ENCODE measurements at places on chromosomes 7 and 10.

DNA sequence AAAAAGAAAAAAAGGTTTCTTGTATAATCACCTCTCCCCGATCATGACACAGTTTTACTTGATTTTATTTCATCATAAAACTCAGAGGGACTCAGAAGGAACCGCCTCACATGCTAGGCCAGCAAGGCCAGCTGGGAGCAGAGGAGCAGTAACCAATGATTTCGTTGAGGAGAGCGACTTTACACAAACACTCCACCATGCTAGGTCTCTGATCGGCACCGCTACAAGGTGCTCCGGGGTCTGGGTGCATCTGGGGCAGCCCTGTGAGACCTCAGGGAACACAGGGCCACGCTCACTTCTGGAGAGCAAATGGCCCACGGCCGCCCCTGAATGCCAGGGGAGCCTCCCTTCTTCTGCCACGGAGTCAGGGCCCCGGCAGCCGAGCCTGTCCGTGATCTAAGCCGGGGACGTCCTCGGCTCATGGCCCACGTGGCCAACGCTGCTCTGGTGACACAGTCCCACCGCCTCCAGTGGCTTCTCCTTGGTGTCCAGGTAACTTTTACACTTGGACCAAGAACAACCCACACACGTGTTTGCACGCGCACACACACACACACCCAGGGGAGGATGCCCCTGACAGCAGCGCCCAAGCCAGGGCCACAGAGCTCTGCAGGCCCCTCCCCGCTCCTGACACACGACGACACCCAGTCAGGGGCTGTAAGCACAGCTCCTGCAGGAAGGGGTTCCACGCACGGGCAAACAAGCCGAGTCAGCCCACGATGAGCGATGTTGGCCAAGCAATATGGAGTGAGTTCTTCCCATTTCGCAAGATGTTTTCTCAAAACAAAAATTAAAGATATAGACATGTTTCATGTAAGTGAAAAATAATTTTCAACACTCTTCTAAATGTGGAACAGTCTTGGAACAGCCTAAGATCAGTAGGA, 332.3 kb downstream of the DNAJB6 start:
- no peak for DNase-seq

GRCh38 chr10:89644967-89645741, at the start of gene PANK1:
PANK1 (minus strand) TSS chr10:89645242; CDS start chr10:89644891, 351 bp downstream.
- peak; percentile 48 for DNase-seq

DNA sequence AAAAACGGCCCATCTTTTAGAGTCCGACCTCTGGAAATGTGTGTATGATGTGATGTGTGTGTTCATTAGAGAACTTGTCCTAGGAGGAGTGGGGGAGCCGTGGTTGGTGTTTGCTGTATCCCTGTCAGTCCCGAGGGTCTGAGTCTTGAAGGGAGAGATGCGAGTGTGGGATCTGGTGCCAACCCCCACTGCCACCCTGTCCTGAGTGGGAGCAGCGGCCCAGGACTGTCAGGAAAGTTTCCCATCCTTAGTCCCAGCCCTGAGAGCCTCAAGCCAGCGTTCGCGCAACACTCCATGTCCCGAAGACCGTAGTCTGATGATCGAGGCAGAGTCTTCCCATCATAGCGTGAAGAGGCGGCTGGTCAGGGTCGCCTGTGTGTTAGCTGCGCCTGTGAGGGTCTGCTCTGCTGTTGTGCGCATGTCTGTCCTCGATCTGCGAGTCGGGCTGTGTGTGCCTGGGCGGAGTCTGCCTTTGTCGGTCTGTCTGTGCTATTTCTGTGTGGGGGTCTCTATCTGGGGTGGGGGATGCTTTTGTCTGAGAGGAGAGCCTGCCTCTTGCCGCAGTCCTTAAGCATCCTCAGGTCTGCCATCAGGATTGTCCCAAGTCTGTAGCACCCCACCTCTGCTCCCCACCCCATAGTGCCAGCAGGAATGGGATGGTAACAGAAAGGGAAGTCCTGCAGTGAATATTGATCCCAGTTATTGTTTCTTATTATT, 514 bp upstream of the CHAT start:
- DNase-seq = no peak

DNA sequence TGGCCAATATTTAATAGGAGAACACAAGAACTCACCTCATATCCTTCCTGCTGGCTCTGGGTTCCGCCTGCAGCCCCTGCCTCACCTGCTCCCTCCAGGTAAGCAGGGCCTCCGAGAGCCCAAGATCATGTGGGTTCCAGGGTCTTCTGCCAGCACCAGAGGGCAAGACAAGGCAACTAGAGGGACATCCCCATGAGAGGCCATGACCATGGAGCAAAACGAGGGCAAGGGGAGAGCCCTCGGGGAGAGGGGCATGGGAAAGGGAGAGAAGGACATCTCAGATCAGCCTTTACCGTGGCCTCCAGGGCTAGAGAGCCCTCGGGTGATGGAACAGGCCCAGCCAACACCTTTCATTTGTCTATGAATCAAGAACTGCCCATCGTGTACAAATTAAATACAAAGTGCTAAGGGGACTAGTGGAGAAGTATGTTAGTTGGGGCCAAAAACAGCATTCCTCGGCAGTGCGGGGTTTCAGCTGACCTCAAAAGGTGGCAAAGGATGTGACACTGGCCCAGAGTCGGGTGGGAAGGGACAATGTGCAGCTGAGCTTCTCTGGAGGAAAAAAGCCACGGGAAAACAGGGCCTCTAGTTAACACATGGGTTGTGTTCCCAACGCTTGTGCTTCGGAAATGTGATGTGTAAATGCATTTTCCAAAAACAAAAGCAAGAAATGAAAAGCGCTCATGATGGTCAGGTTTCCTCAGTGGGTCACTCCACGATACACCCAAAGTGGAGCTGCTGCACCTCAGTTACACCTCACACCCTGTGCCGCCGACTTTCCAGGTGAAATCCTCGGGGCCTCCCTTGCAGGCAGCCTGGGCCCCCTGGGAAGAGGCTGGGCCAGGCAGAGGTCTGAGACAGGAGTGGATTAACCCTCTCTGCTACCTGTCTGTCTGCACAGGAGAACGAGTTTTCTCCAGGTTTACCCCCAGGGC, 2.0 kb downstream of the AOC1 start:
- no peak for DNase-seq

- DNase-seq = no peak
Measured at GRCh38 chr7:42693722-42694121, 218.1 kb downstream of the C7orf25 start.

DNA sequence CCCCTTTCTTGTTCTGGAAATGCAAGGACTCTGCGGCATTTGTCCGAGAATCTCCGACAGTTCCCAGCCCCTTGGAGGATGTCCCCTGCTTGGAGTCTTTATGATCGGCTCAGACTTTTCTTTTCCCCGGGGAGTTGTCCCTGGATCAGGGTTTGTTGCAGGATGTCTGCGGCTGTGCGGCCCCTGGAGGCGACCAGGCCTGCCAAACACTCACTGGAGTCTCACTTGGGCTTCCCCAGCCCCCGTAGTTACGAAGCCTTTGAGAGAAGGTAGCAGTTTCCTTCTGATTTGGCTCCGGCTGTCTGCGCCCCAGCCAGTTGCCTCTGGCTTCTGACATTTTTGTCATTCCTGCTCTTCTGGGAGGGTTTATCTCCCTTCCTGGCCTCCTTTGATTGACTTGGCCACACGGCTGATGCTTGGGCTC, 16.1 kb downstream of the COL26A1 start:
- no peak for DNase-seq

DNA sequence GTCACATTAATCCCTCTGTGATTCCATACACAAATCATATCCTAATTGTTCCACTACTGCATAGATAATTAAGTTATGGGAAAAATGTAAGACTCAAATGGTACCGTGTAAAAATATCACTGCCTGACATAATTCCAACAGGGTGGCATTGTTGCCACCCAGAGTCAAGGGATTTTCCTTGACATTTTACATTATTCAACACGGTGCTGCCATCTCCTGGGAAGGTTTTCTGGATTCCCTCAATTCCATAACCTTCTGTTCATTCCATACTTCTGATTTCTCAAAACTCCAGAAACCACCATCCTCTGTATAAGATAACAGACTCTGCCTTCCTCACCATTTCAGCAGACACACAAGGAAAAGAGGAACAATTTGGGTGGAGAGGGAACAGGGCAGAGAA, 495.9 kb downstream of the XPNPEP1 start:
- no peak for DNase-seq

GRCh38 chr7:105680505-105681187, 99.4 kb upstream of the EFCAB10 start:
- DNase-seq = no peak

- DNase-seq = no peak
Measured at GRCh38 chr10:101902820-101903145, 59.2 kb upstream of the KCNIP2 start.

GRCh38 chr7:107972941-107973376, 30.0 kb downstream of the LAMB1 start:
- no peak for DNase-seq

DNA sequence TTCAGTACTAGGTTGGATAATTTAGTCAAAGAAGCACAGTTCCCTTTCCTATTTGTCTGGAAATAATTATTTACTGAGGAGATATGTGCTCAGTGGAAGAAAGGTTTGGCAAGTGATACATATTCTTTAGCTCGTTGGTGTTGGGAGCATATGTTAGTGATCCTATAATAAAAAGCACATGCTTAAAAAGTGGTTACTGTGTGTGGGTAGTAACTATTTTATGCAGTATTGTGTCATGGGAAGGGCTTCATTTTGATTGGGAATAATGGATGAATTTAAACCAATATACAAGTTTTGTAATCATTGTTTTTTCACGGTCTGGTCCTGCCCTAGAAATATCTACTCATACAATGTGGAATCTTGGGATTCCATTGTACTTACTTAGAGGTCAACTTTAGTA, 188.7 kb upstream of the PPP1R3A start:
- DNase-seq = no peak

- no peak for DNase-seq
Measured at GRCh38 chr10:71520042-71520441, 123.3 kb downstream of the CDH23 start.

DNA sequence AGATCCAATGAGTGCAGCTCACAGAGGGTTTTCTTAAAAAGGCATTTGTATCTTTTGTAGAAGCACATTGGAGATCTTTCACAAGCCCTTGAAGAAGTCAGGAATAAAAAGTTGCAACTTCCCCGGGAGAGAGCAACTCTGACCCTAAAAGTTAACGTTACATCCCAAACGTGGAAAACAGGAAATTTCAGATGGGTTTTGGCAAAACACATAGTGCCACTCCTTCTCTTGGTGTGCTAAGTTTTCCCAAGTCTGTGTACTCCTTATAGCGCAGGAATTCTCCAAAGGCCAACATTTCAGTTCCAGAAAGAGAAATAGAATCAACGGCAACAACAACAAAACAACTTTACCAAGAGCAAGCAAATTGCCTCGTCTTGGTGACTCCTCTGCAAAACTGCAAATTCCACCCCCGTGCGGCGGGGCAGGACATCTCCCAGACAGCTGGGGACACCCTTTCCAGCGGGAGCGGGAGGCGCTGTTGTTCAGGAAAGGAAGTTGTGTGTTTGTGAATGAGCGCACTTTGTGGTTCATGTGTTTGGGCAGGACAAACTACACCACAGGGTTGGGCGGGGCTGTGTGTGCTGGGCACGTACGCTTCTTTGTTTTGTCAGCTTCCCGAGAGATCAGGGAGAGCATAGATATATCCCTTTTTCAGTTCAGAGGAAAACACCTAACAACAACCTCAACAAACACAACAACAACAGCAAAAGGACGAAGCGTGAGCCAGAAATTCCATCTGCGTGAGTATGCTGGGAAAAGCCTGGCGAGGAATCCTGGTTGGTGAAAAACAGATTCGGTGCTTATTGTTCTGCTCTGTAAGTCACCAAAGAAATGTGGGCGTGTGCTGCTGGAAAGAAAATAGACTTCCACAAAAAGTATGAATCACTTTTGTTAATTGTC, 294.7 kb upstream of the PITRM1 start:
- no peak for DNase-seq

DNA sequence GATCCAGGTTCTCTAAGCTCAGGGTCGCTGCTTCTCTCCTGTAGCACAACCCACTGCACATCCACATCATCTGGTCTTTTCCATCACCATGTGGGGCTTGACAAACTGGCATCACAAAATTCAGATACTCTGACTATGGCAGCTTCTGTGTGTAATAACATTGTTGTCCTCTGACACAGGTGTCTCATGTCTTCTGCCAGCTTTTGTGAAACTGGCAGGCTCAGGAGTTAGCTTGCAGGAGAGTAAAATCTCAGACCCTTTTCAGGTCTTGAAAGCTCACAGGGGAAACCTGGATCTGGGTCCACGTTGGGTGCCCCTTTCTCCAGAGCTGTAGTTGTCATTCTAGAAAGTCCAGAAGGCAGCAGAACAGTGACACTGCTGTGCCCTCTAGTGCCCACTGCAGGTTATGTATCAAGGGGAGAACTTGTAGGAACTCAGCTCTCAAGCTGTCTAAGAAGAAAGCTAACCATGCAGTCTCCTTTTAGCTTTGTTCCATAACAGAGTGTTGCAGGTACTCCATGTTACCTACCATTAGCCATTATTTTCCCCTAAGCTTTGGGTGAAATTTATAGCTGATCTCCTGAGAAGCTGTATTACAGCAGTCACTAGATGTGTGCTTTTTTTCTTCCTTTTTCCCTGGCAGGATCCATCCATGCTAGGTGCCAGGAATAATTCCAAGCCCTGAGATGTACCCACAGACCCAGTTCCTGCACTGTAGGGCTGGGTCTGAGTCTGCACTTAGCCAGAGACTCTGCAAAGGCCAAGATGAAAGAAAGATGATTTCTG, 102.7 kb downstream of the ZNF248 start:
- DNase-seq = no peak

DNA sequence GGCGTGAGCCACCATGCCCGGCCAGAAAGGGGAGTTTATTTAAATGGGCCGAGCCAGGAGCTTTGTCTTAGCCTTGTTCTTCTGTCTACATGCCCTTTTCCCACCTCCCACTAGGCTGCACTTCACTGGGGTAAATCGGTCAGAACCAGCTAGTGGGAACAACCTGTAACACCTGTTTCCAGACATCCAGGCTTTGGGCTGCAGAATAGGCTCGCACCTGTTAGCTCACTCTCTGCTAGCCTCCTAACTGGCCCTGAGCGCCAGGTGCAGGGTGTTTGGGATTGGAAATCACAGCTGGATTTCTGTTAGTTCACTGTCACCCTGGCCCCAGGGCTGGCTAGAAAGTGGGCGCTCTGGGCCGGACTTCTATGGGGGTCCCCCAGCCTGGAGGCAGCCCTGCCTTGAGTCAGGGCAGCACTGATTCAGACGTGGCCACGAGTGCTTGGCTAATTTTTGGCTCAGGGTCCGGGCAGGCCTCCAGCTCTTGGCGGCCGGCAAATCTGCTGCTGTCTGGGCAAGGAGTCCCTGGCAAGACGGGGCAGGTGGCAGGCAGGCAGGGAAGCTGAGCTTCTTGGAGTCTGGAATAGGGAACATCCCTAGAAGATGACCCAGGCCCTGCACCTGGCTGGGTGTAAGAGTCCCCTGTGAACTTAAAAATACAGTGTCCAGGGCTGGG, 48.6 kb downstream of the GTF2IRD1 start:
- DNase-seq = no peak

GRCh38 chr7:15399441-15399840, 162.4 kb downstream of the AGMO start:
- no peak for DNase-seq

DNA sequence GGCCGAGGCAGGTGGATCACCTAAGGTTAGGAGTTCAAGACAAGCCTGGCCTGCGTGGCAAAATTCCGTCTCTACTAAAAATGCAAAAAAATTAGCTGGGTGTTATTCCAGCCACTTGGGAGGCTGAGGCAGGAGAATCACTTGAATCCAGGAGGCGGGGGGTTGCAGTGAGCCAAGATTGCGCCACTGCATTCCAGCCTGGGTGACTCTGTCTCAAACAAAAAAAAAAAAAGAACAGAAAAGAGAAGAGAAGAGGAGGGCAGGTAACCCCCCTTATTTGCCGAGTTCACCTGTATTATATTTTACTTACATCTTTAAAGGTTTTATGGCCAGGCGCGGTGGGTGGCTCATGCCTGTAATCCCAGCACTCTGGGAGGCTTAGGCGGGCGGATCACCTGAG, 91.7 kb downstream of the RNF216 start:
- DNase-seq = no peak

- no peak for DNase-seq
Measured at GRCh38 chr7:101687791-101688182, 58.7 kb upstream of the MYL10 start.
